IPS-NIHi11 (cell line): ENCODE measurements at places on chromosomes 13 and 19.
A peak's percentile ranks its signal among the peaks of the same experiment; 100 is the strongest.

GRCh38 chr13:87923753-87924152 is 252.6 kb downstream of the SLITRK5 start:
- no peak for DNase-seq

DNA sequence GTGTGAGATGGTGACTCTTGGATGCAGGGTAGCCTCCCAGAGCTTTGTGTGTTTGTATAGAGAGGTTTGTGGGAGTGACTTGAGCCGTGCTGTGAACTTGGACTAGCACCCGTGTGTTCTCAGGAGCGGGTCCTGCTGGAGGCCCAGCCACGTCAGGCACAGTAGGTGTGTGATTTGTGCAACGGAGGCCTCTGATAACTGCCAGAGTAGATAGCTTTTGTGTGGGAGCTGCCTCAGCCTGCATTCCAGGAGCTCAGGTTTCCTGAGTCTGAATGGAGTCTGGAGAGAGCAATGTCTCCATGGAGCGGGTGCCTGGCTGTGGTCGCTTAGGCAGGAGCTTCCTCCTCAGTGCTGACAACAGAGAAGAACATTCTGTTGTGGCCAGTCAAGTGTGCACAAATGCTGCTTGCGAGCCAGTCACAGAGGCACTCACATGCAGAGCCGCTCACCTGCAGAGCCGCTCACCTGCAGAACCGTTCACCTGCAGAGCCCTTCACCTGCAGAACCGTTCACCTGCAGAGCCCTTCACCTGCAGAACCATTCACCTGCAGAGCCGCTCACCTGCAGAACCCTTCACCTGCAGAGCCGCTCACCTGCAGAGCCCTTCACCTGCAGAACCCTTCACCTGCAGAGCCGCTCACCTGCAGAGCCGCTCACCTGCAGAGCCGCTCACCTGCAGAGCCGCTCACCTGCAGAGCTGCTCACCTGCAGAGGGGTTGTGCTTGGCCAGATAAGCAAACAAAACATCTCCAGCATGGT is 32.6 kb downstream of the TFDP1 start:
- DNase-seq = peak; percentile 79

DNA sequence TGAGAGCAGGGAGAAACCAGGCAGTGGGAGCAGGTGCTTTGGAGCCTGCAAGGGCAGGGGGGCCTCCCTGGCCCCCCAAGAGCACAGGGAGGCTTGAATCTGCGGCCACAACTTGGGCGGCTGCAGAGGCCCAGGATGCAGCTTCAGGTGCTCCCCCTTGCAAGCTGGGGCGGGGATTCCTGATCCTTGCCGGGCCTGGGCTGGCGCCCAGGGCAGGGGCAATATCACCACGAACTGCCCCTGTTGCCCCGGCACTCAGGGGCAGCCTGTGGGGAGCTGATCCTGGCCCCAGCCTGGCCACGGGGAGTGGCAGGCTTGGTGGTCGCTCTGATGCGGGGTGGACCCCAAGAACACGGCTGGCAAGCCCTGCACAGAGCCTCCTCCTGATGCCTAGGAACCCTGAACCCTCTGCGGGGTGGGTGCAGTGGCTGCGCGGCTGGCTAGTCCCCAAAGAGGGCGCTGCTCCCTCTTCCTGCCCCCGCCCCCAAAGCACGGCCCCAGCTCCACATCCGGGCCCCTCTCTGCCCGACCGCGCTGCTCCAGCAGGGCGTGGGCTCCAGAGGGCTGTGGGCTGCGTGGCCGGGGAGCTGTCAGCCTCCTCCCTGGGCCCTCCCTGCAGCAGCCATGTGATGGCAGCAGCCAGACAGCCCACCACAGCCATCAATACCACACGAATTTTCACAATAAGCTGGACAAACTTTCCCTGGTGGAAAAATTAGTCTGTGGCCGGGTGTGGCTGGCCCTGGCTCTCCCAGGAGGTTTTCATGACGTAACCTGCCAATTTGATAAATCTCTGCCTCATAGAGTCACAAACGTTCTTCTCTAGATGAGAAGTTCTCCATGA is 21.0 kb downstream of the TNFSF9 start:
- DNase-seq = peak; percentile 55

GRCh38 chr19:58400916-58401839 is 5.7 kb downstream of the RNF225 start:
- DNase-seq = peak; percentile 97

GRCh38 chr13:47903836-47904235 is 97.2 kb downstream of the SUCLA2 start:
- no peak for DNase-seq

DNA sequence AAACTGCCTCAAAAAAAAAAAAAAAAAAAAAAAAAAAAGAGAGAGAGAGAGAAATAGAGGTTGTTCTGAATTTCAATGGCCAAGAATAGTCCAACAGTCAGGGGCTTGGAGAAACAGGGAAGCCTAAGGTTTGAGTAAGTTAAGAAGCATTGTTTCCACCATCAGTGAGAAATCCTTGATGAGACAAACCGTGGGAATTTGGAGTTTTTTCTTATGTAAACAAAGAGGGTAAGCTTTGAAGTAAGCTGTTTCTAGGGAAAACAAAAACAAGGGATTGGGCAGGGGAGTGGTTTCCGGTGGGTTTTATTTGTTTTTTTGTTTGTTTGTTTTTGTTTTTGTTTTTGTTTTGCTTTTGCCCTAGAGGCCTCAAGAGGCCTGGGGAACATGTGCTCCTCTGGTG is 11.2 kb upstream of the ERVV-1 start:
- peak; percentile 27 for DNase-seq

- DNase-seq = no peak
Measured at GRCh38 chr19:43820098-43820883, 6.8 kb upstream of the ZNF283 start.

DNA sequence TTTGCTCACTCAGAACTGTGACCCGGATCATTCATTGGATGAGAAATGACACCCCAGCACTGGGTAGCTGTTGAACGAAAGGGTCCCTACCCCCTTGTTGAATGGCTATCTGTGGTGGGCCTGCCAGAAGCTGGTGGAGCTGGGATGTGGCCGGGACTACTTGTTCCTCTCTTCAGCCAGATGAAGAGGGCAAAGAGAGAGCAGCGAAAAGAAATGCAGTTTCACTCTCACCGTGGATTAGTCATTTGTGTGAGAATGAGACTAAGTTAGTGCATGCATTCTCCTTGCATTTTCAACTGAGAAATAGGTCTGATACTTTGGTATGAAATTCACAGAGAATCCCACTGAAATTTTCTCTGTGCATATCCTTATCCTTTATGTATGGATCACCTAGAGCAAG is 553.1 kb downstream of the IRS2 start:
- no peak for DNase-seq

DNA sequence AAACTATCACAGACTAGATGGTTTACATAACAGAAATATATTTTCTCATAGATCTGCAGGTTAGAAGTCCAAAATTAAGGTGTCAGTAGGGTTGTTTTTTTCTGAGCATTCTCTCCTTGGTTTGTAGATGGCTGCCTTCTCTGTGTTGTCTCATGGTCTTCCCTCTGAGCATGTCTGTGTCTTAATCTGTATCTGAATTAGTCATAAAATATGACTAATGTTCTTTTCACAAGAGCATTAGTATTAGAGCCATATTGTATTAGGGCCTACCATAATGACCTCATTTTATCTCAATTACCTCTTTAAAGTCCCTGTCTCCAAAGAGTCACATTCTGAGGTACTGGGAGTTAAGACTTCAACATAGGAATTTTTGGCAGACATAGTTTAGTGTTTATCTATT is 77.2 kb upstream of the OBI1 start:
- no peak for DNase-seq

DNA sequence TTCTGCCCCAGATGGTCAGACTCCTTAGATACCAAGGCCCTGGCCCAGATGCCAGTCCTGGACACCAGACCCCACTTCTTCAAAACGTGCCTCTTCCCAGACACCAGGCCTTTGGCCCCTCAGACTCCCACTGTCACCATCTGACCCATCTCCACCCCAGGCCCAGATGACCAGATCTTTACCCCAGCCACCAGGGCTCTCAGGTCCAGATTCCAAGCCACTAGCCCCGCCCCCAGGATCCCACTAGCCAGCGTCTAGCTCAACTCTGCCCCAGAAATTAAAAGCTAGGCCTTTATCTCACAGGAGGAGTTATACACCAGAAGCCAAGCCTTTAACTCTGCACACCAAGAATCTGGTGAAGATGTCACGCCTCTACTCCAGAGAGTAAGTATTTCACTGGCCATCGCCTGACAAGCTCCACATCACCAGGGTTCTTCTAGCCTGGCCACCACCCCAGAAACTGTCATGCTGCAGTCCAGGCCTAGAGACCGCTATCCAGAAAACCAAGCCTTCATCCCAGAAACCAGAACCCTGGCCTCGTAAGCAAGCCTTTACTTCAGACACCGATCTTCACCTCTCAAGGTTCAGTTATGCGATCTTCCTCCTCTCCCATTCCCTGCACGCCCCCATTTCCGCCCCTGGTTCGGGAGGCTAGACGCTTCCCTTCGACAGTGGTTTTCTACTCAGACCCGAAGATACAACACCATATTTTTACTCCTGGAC is 595 bp downstream of the XAB2 start:
- no peak for DNase-seq

GRCh38 chr19:55086730-55087541 is 11.3 kb downstream of the EPS8L1 start:
- peak; percentile 90 for DNase-seq

DNA sequence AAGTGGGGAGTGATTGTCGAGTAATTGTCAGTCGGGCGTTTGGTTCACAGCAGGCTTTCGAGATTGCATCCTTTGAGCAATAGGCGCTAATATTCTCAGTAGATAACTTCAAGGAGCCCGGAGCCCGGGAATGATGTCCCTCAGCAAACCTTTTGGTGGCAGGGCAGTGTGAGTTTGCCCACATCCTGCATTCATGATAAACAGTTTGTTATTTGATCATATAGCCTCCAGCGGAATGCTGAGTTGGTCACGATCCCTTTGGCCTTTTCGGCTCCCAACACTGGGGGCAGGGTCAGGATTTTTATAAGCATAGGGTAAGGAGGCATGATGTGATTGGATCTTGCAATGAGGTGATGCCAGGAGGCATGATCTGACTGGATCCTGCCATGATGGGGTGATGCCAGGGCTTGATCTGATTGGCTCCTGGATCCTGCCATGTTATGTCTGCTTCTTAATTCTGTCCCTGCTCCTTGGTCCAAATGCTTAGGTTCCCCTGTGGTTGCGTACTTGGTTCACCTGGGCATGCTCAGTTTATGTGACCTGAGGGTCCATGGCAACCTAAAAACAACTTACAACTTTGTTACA is 38.2 kb upstream of the IGSF23 start:
- DNase-seq = no peak

- no peak for DNase-seq
Measured at GRCh38 chr19:10163536-10163935, 31.2 kb downstream of the DNMT1 start.

DNA sequence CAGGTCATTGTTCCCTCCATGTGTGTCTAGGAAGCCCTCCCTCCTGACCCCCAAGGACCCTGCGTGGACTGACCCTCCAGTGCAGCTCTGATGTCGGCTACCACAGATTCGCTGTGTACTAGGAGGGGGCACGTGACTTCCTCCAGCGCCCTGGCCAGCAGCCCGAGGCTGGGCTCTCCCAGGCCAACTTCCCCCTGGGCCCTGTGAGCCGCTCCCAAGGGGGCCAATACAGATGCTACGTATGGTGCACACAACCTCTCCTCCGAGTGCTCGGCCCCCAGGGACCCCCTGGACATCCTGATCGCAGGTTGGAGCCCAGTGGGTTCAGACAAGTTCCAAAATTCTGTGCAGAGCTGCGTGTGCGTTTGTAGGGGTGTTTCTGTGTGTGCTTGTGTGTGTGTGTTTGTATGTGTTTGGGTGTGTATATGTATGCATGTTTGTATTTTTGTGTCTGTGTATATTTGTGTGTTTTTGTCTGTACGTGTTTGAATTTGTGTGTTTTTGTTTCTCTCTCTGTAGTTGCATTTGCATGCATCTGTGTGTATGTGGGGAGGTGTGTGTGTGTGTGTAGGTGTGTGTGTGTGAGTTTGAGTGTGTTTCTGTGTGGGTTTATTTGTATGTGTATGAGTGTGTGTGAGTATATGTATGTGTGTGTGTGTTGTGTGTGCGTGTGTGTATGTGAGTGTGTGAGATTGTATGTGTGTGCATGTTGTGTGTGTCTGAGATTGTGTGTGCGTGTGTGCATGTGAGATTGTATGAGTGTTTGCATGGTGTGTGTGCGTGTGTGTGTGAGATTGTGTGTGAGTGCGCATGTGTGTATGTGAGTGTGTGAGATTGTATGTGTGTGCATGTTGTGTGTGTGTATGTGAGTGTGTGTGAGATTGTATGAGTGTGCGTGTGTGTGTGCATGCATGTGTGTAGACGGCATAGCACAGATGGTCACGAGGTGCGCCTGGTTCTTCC is 21.4 kb upstream of the LILRA2 start:
- DNase-seq = no peak

- DNase-seq = no peak
Measured at GRCh38 chr19:34317311-34317927, 47.6 kb upstream of the GPI start.

GRCh38 chr13:103517066-103517767 is 451.0 kb upstream of the SLC10A2 start:
- no peak for DNase-seq

DNA sequence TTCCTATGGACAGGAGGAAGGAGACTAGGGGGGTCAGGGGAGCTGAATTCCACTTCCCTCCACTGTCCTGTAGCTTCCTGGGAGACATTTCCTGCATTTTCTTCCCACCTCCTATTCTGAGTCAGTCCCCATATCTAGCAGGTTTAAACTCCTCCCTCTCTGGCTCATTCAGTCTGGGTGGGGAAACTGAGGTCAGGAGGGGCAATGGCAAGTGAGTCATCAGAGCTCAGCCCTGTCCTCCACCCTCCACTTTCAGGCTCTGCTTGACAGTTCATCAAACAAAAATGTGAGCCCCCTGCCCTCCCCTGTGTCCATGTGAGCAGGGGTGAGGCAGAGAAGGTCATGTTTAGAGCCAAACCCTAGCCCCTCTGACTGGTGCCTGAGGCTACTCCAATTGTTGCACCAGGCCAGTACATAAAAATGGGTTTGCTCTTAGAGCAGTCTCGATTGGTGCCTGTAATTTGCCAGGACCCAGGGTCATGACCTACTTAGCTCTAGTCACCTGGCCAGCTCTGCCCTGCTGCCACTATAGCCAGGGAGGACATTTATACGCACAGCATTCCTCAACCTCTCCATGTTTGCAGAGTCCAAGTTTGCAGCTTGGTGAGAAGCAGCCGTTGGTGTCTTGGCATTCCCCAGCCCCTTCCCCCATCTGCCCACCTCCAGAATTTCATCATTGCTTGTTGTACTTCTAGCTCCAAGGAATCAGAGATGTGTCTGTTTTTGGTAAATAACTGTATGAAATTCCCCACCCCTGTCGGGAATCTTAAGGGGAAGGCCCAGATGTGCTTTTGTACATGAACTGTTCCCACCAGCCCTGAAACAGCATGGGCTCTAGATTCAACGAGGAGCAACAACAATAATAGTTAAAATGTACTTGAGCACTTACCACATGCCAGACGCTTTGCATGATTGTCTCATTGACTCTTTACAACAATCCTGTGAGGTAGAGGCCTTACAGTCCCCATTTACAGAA is 20.7 kb downstream of the SAMD4B start:
- no peak for DNase-seq

GRCh38 chr13:49560270-49561061 is 24.9 kb downstream of the RCBTB1 start:
- DNase-seq = peak; percentile 28

GRCh38 chr13:113302986-113303385 is 5.9 kb downstream of the LAMP1 start:
- DNase-seq = no peak

GRCh38 chr13:46181377-46181839 is 569 bp downstream of the LCP1 start:
- DNase-seq = no peak

GRCh38 chr13:36453516-36453915 is 21.2 kb downstream of the CCNA1 start:
- peak; percentile 37 for DNase-seq
